ENCODE measurements at places on chromosomes 1 and 21.

GRCh38 chr21:45863751-45864150 is 117.8 kb upstream of the COL6A1 start:
- no peak for DNase-seq

- DNase-seq = peak; percentile 40
Measured at GRCh38 chr1:217090060-217090911, 367.1 kb upstream of the ESRRG start.

GRCh38 chr1:9787702-9788101 is 36.1 kb downstream of the CLSTN1 start:
- no peak for DNase-seq

DNA sequence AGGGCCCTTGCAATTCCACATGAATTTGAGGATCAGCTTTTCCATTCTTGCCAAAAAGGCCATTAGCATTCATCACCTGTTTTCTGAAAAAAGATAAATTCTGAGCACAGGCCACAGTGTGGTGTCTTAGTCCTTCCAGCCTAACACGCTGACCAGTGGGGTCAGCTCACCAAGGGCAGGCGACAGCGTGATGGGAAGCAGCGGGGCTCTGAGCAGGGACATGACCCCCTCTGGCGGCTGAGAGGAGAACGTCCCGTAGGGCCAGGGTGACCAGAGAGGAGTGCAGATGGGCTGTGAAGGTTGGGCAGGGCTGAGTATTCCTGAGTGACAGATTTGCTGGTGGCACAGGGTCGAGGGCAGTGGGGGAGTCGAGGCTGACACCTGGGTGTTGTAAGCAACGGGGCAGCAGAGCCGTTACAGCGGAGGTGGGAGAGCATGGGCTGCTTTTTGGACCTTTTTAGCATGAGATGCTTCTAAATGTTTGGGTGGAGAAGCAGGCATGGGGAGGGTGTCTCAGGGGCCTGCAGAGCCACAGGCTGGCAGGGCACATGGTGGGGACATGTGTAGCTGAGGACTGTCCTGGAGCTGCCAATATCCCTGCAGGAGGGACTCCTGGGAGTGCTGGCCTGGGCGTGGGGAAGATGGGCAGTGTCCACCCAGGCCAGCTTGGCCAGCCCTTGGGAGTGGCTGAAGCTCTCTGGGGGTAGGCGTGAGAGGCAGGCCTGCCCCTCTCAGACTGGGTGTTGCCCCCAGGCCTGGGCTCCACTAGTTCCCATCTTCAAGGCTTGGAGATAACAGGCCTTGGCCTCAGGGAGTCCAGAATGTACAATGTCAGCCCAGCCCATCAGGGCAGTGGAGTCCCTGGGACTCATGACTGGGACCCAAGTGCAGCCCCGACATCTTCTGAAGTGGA is 8.6 kb upstream of the CALML6 start:
- DNase-seq = no peak

DNA sequence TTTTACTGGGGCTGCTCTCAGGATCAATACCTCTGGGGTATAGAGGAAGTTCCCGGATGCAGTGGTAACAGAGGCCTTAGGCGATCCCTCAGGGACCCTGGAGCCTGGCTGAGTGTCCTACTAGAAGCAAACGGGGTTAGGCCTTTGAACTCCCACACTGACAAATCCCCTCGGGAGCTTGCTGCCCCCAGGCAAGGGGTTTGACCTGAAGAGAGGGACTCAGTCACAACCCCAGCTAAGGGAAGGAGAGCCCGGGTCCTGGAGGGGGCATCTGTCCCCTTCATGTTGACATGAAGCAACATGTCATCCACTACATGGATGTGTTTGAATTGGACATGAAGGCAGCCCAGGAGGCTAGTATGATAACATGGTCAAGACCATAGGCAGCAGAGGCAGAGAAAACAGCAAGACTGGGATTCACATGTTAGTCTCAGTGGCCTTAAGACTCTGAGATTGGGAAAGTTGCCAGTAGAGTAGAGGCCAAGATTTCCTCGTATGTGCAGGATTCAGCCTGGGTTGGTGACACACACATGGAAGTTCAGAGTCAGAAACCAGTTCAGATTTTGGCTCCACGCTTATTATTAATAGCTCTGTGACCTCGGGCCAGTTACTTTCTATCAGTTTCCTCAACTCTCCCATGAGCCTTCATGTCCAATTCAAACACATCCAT is 101.5 kb downstream of the KCNN3 start:
- no peak for DNase-seq

DNA sequence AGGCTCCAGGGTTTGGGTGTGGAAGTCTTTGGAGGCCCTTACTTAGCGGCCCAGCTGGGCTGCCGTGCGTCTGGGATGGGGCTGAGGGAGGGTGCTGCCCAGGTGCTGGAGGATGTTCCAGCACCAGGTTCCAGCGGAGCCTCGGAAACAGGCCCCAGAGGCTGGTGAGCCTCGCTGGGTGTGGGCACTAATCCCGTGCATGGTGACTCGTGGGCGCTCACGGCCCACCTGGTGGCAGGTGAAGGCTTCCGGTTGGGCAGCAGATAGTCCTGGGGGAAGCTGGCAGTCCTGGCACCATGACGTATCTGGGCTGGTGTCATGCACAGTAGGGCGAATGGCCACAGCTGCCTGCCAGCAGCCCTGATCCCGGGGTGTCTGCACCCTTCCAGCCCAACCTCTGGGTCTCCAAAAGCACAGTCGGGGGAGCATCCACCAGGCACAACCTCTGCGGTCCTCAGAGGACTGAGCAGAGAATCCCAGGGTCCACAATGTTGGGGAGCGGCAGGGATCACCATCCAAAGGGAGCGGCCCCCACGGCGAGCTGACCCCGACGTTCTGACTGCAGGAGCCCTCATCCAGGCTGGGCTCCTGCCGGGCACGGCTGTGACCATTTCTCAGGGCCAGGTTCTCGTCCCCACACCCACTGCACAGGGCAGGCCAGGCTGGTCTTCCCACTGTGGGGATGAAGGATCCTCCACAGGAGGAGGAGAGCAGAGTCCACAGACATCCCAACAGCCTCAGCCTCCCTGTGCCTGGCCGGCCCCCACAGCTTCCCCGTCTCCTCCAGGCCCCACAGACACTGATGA is 25.3 kb downstream of the FTCD start:
- no peak for DNase-seq

DNA sequence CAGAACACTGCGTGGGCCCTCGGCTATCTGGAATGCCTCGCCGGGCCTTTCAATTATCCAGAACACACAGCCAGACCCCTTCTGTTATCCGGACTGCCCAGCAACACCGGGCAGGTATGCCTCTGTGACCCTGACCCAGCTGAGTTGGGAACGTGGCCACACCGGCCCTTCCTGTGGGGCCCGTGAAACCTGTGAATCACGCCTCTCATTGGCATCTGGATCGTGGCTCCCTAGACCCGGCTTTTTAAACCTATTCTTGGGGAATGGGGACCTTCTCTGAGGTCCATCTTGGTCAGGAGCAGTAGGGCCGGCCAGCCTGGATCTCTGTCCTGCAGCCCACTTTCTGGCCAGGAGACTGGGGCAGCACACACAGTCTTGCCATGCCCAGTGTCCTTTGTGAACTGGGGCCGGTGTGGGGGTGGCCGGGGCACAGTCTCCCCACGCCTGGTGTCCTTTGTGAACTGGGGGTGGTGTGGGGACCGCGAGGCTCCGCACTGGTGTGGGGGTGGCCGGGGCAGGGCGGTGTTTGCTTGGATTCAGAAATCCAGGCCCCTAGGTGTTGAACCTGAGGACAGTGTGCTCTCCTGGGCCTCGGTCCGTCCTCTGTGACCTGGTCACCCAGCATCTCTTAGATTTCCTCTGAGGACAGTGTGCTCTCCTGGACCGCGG is 11.1 kb downstream of the COL18A1 start:
- DNase-seq = no peak

- DNase-seq = no peak
Measured at GRCh38 chr1:209150114-209150513, 433.4 kb upstream of the CAMK1G start.

GRCh38 chr21:14870853-14871149 is 194.0 kb downstream of the NRIP1 start:
- no peak for DNase-seq

GRCh38 chr1:112708489-112708888 is 1.6 kb upstream of the RHOC start:
- DNase-seq = no peak

- no peak for DNase-seq
Measured at GRCh38 chr1:42964044-42964812, 5.6 kb upstream of the SLC2A1 start.

GRCh38 chr1:162373541-162374260 is 3.0 kb downstream of the SPATA46 start:
- DNase-seq = no peak

DNA sequence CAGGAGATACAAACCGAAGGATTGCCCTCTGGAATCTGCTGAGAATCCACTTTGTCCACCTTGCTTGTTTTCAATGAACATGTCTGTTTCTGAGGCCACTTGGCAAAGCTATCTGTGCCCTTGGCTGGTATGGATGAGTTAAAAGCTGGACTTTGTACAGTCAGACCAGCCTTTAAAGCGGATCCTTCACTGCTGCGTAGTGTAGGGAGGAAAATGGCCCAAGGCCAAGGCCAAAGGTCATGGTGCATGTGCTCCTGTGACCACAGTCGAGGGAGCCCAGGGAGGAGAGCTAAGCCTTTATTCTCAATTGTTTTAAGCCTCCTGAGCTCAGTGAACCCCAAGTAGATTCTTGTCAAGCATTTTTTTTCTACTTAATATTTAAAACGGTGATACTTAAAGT is 37.0 kb downstream of the KCNJ15 start:
- no peak for DNase-seq

DNA sequence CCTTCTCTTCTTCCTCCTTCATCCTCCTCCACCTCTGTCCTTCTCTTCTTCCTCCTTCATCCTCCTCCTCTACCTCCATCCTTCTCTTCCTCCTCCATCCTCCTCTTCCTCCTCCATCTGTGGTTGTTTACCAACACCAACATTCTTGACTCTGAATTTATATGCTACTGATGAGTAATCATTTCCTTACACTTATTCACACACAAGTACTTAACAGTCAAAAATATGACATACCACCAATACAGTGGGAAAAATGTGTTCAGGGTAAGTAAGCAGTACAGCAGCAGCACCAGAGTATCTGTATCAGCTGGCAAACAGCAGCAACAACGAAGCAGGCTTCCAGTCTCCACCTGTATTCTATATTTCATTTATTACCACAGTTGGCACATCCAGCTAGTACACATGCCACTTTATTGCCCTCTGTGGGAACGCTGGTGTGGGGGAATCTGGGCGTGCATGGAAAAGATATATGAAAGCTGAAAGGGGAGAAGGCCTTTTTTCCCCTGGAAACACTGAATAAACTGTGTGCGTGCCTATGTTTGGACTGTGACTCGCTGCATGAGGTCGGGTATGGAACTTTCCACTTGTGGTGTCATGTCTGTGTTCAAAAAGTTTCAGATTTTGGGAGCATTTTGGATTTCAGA is 16.0 kb downstream of the ADSS2 start:
- no peak for DNase-seq

Measured in mesothelial cell of epicardium (in vitro differentiated cells).